ENCODE measurements at places on chromosomes 6 and 20.

DNA sequence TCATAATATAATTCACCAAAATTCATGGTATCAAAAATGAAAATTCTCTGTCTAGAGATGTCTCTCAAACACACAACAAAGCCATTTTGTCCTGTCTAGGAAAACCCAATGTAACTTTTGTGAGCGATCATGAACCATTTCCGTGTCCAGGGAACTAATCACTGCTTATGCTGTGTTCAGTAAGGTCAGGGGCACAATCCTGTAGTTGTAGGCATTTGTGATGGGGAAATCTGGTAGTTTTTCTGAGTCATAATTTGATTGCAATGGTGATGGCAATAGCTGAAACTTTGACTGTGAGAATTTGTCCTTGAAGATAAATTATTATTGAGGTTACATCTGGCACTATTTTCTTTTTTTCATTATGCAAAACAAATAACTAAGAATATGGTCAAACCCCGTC, 21.0 kb upstream of the GCLC start:
- no peak for DNase-seq

GRCh38 chr20:1105599-1106194, 12.7 kb upstream of the PSMF1 start:
- DNase-seq: no peak

DNA sequence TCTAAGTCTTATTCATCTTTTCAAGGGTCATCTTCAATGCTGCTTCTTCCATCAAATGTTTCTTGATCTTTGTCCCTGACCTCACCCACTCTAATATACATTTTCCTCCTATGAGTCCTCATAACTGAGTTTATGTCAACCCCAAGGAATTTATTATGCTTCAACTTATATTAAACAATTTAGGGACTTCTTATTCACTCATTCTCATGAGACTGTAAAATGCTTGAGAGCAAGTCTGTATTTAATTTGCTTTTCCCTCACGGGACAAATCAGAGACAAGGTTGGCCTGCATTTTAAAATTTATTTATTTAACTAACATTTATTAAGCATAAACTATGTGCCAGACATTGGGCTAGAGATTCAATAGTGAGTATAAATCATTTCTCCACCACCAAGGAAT, 312.0 kb upstream of the NT5E start:
- DNase-seq: no peak

- DNase-seq: no peak
Observed at GRCh38 chr6:156065849-156066248, 610.2 kb upstream of the NOX3 start.

- DNase-seq: no peak
Observed at GRCh38 chr20:33236351-33236750, 555 bp downstream of the BPIFA1 start.

DNA sequence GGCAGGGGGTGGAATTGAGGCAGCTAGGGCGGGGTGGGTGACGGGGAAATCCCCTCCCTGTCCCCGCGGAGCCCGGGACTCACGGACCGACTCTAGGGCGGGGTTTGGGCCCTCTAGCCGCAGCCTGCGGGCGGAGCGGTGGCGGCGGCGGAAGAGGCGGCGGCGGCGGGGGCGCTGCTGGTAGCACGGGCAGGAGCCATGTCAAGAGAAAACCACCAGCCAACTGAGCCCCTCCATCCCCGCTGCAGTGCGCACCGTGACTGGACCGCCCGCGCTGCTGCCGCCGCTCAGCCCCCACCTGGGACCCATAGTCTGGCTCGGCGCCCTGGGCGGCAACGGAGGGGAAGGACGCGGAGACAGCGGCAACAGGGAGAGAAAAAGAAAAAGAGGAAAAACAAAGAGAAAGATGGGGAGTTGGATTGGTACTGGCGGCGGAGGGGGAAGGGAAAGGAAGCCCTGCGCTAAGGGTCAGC, 1.2 kb upstream of the C6orf62 start:
- DNase-seq: peak; percentile 27

DNA sequence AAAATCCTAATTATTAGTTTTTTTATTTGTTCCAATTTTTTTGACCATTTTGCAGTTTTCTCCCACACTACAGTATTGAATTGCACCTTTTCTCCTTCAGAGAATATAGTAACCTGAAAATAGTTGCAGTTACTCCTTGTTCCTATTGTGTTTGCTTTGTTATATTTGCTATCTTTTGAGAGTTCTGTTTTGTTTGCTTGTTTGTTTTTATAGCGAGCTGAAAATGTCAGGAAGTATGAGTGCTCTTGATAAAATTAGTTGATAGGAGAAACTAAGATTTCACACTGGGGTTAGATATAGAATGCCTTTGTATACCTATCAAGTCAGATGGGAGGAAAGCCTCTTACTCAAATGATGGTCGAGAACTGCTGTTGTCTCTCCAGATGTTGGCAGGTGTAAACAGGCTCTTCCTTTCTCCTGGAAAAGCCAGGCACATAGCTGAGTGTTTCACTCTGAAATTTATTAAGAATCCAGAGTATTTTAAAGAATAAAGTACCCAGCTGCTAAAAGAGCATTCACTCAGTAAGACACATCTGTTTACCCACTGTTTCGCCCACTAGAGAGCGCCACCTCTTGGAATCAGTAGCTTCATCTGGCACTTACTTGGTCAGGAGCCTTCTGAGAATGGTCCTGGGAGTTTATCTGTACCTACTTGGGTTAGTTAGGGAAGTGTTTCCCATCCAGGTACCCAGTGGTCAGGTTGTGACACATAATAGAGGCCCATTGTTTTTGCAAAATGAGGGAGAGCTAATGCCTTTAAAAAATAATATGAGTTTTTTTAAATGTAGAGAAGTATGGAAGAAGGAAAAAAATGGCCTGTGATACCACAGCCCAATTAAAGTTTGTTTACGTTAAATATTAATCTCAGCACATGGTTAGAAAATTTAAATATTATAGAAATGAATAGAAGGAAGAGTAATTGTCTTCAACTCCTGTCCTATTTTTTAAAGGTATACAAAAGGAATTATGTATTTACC, 11.2 kb downstream of the NT5DC1 start:
- no peak for DNase-seq

DNA sequence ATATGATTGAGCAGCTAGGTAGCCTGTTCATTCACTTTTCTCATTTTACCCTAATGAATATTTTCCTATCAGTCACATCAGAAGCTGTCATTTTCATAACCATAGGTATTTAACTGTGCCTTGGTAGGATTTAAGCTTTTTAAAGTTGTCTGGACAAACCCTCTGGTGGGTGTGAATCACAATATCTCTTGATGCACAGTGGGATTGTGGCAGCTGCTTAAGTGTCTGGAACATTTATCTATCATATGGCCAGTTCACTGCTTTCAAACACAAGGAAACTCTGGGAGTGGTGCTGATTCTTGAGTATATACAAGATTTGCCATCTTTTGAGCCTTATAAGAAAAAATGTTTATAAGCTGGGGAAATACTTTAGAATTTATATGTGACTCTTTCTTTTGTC, 87.0 kb upstream of the SUPT3H start:
- no peak for DNase-seq

DNA sequence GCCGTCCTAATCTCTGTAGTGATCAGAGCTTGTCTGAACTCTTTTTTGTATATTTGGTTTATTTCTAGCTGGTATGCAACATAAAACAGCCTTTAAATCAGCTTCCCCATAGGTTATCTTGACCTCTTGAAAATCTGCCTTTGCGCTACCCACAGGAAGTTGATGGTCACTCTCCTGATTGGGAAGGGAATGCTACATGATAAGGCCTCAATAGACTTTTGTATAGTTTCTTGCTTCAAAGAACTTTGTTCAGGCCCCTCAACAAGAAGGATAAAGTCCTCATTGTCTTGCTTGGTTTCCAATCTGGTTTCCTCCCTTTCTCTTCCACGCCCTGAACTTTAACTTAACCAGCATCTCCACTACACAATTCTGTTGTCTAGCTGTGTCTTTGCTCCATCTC, 95.4 kb upstream of the TENT5A start:
- DNase-seq: no peak

DNA sequence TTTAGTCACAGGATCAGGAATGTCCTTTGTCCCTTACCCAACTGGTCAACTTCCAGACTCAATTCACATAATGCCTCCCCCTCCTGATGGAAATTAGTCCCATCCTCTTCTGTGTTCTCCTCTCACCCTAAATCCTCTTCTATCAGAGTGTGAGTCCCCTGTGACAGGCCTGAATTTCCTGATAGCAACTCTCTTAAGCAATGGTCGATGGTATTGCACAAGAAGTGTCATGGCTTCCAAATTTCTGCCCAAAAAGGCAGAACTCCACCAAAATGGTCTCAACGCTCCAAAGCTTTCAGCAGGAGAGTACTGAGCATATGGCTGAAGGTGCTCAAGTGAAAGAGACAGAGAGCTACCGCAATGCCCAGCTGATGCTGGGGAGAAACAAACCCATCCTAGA, 2.4 kb downstream of the PREP start:
- DNase-seq: no peak

DNA sequence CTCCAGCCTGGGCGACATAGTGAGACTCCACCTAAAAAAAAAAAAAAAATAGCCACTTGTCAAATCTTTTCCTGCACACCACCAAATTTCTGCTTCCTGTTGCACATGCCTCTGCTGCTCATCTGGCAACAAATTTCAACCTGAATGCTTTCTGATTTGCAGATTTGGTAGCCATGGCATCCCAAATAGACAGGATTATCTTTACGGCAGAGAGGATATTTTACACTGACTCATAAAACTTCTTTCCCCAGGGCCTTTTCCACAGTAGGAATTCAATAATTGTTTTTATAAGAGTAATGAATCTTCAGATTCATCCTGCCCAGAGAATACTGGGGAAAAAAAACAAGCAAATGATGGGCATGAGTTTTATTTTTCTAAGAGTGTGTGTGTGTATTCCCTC, 264.6 kb downstream of the FRK start:
- DNase-seq: no peak

GRCh38 chr6:10451828-10452509, 37.1 kb upstream of the TFAP2A start:
- DNase-seq: no peak

GRCh38 chr20:2298701-2299100, 2.9 kb downstream of the TGM3 start:
- DNase-seq: no peak

DNA sequence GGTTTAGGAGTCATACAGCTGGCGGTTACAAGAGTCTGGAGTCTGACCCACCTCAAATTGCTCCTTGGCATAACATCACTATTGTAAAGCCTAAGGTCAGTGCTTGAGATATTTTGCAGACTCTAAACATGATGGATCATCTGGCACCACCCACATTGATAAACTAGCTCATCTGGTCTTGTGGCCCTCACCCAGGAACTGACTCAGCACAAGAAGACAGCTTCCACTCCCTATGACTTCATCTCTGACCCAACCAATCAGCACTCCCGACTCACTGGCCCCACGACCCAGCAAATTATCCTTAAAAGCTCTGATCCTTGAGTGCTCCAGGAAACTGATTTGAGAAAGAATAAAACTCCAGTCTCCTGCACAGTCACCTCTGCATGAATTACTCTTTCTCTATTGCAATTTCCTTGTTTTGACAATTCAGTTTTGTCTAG, 115.9 kb downstream of the CD24 start:
- no peak for DNase-seq
